GM23248 (cell line): ENCODE measurements at places on chromosomes 2 and 18.

DNA sequence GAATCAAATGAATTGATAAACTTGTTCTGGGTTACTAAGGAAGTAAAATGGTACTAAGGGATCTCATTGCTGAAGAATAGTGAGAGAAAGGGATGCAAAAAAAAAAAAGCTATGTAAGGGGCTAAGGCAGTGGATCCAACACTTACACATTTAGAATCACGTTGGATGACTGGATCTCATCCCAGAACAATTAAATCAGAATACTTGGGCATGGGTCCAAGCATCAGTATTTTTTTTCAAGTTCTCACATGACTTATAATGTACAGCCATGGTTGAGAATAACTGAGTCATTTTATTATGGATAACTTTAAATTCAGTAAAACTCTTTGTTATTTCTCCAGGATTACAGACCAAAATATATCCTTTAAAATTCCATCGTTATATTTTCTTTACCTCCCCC lies 8.5 kb downstream of the DSC1 start:
- DNase-seq, result no peak

DNA sequence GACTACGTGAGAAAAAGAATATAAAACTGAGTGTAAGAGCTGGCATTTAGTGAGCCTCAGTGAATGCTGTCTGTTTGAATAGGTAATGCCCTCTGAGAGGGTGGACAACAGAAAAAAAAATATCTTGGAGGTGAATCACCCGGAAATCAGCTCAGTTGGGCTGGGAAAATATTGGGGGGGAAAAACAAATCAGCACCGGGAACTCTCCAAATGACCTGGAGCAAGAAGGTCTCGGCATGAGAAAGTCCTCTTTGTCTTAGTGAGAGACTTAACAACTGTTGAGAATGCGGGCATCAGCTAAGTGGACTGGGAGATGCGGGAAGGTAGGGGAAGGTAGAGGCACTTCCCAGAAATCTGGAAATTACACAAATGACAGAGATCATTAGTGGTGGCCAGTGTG lies 109.4 kb upstream of the POU3F3 start:
- DNase-seq, result no peak

- DNase-seq, result peak; percentile 26
Observed at GRCh38 chr2:9708683-9709538, 78.1 kb upstream of the YWHAQ start.

- DNase-seq, result no peak
Observed at GRCh38 chr2:10919410-10919770, 7.7 kb downstream of the KCNF1 start.

DNA sequence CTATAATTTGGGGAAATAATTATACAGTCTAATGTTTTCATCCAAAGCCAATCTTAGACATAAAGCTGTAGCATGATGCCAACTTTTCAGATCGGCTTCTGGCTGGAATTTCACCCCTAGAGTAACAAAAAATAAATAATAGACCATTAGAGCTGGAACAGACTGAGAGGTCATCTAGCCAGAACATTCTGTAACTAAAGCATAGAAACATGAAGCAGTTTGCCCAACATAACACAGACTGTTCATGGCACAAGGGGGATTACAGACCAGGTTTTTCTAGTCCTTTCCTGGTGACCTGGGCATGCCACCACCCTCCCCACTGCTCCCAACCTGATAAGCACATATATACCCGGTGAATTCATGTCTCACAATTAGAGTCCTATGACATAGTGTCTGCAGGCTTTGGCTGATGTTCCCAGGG lies 116.4 kb upstream of the PPP1CB start:
- no peak for DNase-seq

- DNase-seq, result no peak
Observed at GRCh38 chr2:172091000-172091641, 5.8 kb downstream of the DLX1 start.

DNA sequence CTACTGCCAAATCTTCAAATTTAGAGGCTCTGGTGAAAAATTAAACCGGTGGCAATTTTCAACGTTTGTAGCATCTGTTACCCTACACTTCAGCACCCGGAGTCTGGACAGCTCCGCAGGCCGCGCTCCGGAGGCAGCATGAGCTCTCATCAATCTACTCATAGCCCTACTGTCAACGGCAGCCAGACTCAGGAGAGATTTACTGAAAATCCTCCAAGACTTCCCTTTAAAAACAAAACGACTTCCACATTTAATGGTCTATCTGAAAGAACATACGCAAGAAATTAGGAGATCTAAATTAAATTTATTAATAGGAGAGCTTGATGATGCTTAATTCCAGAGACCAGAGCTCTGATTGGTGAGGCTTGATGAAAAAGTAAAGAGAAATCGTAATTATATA lies 970 bp upstream of the ADCYAP1 start:
- peak; percentile 48 for DNase-seq

- DNase-seq, result no peak
Observed at GRCh38 chr2:20011276-20012031, 1.0 kb downstream of the MATN3 start.

GRCh38 chr2:159010340-159010739 lies 41.9 kb downstream of the TANC1 start:
- peak; percentile 91 for DNase-seq

GRCh38 chr2:145273840-145274239 lies 753.9 kb upstream of the ZEB2 start:
- peak; percentile 5 for DNase-seq

DNA sequence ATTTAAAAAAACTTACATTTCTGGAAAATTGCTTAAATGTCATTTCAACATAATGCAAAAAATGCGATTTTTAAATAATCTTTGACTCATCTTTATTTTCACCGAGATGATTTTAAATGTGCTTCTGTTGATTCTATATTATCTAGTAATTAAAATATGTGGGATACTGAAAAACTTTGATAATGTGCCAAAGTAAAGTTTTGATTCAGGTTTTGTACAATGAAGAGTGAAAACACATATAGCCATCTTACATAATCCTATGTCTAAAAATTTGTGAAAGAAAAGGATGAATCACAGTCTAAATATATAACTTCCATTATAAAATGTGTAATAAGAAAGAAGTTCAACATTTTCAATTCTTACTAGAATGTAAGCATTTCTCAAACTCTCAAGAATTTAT lies 204.3 kb upstream of the ZC3H15 start:
- DNase-seq, result peak; percentile 4

GRCh38 chr2:86556508-86556907 lies 6.7 kb downstream of the CHMP3 start:
- DNase-seq, result no peak

GRCh38 chr2:239316562-239317465 lies 84.0 kb downstream of the HDAC4 start:
- peak; percentile 83 for DNase-seq

DNA sequence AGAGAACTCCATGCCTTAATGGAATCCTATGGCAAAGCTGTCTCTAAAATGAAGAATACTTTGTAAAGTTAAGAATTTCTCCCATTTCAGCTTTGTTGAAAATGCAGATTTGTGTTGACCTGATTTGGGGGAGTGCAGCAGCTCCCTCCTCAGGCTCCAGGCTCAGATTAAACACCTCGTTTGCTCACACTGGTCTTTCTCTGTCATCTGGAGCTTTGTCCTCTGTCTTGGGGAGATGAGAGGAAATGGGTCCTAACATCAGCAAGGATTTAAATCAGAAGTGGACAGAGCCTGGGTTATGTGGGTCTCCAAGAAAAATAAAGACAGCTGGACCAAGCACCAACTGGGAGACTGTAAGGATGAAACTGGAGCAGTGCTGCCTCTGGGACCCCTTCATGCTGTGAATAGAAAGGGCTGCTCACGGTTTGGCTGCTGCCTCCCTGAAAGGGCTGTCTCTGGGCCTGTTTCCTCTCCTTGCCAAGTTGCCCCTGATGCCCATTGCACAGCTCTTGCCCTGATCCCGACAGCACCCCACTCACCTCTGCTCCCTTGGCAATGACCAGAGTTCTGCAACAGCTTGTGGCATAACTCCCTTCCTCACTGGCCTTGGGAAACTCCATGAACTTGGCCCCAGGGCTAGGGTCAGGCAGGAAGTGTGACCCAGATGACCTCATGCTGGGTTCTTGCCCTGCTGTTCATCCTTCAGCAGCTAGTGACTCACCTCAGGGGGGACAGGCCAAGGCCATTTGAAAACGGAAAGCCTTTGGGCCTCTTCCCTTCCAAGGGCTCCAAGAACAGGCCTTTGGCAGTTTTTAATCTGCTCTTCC lies 197.2 kb downstream of the CYP26B1 start:
- DNase-seq, result peak; percentile 59

- DNase-seq, result peak; percentile 83
Observed at GRCh38 chr2:45009928-45010701, 863 bp upstream of the SIX2 start.

GRCh38 chr18:28541276-28541930 lies 364.5 kb upstream of the CDH2 start:
- DNase-seq, result no peak

GRCh38 chr2:195863564-195863963 lies 205.1 kb downstream of the DNAH7 start:
- DNase-seq, result no peak

GRCh38 chr18:68679528-68679927 lies 35.4 kb downstream of the TMX3 start:
- DNase-seq, result peak; percentile 76

- no peak for DNase-seq
Observed at GRCh38 chr2:42261518-42262195, 92.5 kb downstream of the EML4 start.

DNA sequence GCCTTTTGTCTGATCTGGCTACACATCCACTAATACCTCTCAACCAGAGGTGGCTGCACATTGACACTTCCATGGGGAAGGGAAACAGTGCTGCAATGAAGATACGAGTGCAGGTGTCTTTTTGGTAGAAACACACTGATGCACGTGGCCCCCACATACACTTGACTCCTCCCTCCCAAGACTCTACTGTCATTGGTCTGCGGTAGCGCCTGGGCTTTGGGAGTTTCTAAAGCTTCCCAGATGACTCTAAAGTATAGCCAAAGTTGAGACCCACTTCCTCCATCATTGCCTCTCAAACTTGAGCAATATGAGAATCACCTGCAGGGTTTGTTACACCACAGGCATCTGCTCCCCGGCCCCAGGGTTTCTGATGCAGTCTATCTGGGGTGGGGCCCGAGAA lies 11.0 kb downstream of the SLC14A1 start:
- DNase-seq, result no peak

DNA sequence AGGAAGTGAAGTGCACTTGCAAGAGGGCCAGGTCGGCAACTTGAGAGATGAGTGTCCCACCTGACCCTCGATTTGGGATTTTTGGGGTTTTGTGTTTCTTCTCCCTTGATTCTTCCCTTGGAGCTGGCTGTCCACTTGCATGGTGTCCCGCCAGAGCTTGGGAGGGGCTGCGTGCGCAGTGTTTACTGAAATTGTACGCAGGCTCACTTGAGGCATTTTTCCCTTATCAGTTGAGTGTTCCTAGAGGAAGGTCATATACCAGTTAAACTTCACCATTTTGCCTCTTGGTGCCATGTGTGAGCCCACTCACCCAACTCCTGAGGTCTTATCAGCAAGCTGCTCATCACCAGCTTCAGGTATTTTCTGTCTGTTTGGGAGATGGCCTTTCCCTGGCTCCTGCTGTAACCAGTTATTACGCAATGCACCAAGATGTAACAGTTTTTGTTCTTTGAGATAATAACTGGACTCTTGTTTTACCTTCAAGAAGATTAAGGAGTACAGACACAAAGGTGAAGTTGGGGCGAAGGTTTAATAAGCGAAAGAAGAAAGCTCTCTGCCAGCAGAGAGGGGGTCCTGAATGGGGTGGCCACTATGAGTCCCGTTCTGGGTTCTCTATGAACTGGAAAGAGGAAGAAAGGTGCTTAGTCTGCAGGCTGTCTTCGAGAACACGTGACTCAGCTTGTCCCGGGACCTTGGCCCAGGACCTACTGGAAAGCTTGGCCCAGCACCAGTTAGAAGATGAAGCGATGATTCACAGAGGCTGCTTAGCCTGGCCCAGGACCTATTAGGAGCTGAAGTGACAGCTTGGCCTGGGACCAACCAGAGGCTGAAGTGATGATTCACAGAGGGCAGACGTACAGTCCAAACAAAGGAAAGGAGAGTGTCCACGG lies 21.5 kb upstream of the TXNL4A start:
- DNase-seq, result peak; percentile 100

DNA sequence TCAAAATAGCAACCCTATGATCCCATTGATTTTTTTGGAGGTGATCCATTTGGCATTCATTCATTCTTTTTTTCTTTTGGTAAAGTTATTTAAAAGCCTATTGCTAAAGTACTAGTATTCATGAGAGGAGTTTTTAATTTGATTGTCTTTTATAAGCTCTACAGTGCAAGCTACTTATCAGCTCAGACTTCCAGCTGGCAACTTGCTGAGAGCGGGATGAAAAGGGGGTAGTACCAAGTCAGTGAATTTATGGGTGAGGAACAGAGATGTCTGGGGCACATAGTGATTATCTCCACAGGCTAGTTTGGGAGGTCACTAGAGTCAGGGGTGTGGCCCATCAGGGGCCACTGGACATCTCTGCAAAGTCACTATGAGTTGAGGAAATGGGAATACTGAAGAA lies 202.4 kb downstream of the PIK3C3 start:
- no peak for DNase-seq

DNA sequence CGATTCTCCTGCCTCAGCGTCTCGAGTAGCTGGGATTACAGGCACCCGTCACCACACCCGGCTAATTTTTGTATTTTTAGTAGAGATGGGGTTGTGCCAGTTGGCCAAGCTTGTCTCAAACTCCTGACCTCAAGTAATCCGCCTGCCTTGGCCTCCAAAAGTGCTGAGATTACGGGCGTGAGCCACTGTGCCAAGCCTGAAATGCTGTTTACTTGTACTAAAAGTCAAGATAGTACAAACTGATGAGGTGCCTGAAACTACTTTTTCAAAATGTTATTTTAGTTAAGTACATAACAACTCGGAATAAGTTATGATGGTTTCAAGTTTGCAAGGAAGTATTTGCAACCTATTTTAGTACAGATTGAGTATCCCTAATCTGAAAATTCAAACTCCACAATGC lies 85.7 kb downstream of the CEP192 start:
- no peak for DNase-seq

DNA sequence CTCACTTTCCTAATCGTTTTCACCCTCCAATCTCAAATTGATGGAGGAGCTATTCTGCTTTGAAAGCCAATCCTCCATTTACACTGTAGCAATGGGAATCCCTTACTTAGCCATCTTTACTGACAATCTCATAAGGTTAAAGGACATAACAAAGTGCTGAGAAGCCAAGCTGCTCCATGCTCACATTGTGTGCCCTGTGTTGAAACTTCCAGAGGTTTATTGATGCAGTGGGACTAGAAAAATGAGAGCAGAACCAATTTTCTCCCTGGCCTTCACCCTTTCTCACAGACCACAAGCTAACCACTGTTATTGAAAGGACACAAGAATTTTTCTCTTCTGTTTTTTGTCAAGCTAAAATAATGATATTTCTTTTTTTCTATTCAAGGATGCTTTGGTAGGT lies 63.8 kb downstream of the CSRNP3 start:
- DNase-seq, result no peak

- DNase-seq, result no peak
Observed at GRCh38 chr2:187296869-187297268, 151.2 kb downstream of the CALCRL start.

- DNase-seq, result peak; percentile 76
Observed at GRCh38 chr2:164260506-164260905, 360.8 kb downstream of the GRB14 start.

- DNase-seq, result no peak
Observed at GRCh38 chr2:182779323-182779722, 63.3 kb downstream of the DNAJC10 start.
